Hematopoietic multipotent progenitor cell treated with erythropoietin and hydrocortisone succinate and interleukin-3 and kit ligand, for 8 days (in vitro differentiated cells): ENCODE measurements at places on chromosomes 7 and 10.

- DNase-seq, result no peak
Observed at GRCh38 chr10:17335065-17335464, 107.0 kb downstream of the VIM start.

- peak; percentile 84 for DNase-seq
Observed at GRCh38 chr7:151013733-151014497, 10.4 kb downstream of the ATG9B start.

DNA sequence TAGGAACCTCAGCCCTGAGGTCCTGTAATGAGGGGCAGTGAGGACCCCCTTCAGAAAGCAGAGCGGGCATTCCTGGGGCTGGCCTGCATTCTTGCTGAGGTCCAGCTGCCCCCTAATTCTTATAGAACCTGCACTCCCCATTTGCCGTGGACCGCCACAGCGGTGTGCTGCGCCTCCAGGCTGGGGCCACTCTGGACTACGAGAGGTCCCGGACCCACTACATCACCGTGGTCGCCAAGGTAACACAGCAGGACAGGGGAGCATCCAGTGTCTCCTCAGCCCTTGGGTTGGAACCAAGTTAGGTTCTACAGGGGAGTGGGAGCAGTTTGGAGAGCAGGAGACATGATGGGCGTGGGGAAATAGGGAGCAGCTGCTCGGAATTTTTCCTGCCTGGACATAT lies 7.3 kb downstream of the CDHR1 start:
- DNase-seq, result no peak

GRCh38 chr7:18553605-18554003 lies 58.1 kb downstream of the HDAC9 start:
- no peak for DNase-seq

DNA sequence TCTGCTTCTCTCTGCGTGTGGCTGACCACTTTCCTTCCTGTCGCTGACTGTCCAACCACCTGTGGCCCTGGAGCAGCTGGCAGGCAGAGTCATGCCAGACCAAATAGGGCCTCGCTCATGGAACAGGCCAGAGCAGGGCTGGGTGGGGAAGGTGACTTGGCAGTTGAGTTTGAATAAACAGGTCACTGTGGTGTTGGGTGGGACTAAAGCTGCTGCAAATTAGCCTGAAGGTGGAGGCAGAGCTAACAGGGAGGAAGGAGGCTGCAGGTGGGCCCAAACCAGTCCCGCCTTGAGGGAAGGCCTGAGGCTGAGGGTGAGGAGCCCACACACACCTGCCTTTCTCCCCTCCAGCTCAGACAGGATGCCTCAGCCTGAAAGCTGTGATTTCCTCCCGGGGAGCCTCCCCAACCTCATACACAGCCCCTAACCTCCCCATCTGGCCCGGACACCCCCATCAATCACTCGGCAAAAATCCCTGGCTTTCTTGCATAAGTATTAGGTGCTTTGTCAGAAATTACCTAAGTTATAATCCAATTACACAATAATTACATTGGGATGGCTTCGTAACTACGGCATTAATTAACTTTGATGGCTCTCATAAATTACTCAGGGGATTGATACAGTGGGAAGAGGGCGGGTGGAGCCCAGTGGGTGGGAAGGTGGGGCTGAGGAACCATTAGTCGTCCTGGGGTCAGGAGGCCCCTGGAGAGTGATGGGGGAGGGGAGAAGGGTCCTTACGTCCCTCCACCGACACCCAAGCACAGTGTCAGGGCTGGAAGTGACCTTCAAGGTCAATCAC lies 97.7 kb upstream of the PCBD1 start:
- no peak for DNase-seq

GRCh38 chr10:34031400-34031799 lies 696.9 kb upstream of the NRP1 start:
- no peak for DNase-seq

- DNase-seq, result no peak
Observed at GRCh38 chr10:132439025-132439388, 42.0 kb downstream of the PWWP2B start.

- no peak for DNase-seq
Observed at GRCh38 chr7:17315974-17316373, 17.5 kb downstream of the AHR start.

DNA sequence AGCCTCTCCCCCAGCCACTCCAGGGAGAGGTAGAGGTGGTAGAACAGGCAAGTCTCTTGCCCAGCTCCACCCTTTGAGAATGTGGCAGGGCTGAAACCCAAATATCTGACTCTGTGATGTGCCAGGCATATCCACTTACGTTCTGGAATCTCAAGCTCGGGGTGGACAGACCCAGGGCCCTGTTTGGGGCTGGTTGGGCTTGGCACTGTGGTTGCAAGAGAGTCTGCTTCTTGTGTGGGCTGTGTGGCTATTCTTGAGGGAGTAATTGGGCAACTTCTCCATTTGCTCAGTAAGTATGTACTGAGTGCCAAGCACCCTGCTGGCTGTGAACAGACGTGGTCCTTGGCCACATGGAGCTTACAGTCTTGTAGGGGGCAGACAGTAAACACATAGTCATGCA lies 4.7 kb downstream of the UBTD1 start:
- DNase-seq, result no peak

GRCh38 chr10:74672430-74673165 lies 153.8 kb upstream of the KAT6B start:
- DNase-seq, result no peak

DNA sequence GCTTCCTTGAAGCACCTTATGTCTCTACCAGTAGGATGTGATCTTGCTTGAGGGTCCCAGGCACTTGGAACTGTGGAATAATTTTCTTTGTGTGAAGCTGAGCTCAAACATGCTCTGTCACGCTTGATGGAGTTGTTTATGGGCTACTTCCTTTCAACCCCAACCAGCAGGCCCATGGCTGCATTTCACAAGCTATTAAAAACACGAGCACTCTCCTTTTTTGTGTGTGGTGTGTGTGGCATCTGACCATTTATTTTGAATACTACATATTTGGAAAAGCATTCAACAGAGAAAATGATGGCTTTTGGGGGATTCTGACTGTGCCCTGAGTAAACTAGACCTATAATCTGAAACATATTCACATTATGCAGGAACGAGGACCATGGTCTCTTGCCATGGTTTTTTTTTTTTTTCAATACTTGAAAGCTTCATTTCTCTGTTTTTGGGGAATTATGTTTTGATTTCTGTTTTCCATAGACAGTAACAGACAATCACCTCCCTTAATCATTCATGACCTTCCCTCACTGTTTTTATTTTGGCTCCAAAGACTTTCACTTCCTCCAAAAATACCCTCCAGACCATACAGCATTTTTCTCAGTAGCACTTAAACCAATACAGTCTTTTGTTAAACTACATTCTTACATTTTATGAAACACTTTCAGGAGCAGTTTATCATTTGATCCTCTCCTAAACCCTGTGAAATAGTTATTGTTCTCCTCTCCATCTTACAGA lies 233.6 kb upstream of the BMPER start:
- DNase-seq, result no peak

- DNase-seq, result peak; percentile 62
Observed at GRCh38 chr10:33330543-33331378, 3.7 kb downstream of the NRP1 start.

DNA sequence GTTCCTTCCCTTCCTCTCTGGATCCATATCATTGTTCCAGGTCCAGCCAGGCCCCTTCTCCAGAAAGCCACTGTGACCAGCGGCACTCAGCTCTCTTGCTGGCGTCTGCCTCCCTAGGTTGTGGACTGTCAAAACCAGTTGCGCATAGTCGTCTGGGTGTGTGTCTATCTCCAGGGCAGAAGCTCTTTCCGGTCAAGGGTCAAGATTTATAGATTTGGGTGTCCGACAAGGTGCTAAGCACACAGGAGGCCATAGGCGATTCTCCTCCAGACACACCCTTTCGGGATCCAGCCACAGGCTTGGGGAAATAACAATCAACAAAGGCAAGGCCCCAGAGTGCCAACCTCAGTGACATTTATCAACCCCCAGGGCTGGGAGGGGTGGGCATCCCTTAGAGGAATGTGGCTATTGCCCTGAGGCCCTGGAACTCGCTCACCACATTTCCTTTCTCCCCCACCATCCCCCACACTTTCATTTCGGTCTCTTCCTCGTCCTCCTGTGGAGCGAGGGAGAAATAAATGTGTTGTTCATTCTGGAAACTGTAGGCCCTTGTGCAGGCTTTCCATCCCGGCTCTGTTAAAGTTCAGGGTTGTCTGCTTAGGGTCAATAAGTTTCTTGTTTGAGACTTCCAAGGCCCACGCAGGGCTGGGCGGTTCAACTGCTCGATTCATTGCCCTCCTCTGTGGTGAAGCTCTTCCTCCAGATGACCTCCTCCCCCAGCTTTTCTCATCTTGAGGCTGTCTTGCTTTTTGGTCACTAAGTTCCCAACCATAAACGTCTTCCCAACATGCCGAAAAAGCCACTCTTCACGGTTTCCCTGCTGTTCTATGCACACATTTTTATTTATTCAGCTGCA lies 57.9 kb downstream of the AFAP1L2 start:
- no peak for DNase-seq
